Activated CD4-positive, alpha-beta T cell treated with anti-CD3 and anti-CD28 coated beads, Interleukin-2, amount 50 U/mL, for 1 hour (primary cell): ENCODE measurements at places on chromosomes 2 and 18.

DNA sequence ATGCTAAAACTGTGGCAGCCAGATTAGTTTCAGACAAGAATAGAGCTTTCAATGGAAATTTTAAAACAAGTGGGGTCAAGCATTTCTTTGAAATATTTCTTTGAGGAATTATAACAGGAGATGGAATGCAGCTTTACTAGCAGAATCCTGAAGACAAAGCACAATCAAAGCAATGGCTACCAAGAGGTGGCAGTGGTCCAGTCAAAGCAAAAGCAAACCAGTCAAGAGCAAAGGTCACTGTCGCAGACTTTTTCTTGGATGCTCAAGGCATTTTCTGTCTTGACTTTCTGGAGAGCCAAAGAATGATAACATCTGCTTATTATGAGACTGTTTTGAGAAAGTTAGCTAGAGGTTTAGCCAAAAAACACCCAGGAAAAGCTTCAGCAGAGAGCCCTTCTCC lies 351.2 kb upstream of the DLGAP1 start:
- DNase-seq = no peak

- no peak for DNase-seq
These were observed 14.4 kb downstream of the HYCC2 start for GRCh38 chr2:201057087-201057521.

DNA sequence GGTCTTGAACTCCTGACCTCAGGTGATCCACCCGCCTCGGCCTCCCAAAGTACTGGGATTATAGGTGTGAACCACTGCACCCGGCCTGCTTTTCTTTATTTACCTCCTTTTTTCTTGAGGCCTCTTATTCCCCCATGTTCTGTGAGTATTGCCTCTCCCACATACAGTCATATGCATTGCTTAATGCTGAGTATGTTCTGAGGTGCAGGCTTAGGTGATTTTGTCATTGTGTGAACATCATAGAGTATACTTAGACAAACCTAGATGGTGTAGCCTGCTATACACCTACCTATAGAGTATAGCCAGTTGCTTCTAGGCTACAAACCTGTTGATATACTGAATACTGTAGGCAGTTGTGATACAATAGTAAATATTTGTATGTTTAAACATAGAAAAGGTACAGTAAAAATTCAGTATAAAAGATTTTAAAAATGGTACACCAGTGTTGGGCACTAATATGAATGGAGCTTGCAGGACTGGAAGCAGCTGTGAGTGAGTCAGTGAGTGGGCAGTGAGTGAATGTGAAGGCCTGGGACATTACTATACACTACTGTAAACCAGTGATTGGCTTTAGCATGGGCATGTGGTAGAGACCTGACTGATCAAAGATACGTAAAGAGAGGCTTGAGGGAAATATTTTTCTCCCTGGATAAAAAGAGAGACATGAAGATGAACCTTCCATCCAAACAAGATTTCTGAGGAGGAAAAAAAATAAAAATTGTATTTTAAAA lies 17.6 kb downstream of the SLC39A10 start:
- no peak for DNase-seq

DNA sequence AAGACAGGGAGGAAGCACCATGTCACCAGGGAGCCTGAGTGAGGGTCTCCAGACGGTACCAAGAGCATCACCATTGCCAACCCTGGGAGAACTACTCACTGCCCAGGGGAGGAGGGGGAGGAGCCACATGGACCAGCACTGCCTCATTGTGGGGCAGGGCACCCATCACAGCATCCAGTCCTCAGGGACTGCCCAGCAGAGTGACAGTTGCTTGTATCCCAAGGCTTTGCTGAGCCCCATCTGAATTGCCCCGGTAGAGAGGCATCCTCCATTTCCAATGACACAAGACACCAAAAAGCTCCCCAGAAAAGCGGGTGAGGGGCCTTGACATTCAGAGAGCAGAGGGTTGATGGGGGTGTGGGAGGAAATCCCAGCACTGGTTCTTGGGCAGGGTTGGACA lies 6.8 kb upstream of the CIB4 start:
- no peak for DNase-seq

DNA sequence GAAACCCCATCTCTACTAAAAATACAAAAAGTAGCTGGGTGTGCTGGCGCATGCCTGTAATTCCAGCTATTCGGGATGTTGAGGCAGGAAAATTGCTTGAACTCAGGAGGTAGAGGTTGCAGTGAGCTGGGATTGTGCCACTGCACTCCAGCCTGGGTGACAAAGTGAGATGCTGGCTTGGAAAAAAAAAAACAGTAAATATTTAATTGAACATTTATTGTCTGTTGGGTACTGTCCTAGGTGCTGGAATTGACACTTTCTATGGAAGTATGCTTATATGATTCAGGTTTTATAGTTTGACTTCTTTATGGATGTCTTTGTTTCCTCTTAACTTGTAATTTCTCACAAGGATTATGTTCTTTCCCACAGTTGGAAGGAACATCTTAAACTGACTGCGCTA lies 633.1 kb upstream of the SETBP1 start:
- no peak for DNase-seq

GRCh38 chr2:53353135-53354114 lies 414.2 kb upstream of the CHAC2 start:
- DNase-seq = no peak

GRCh38 chr2:65142515-65142914 lies 12.6 kb upstream of the RAB1A start:
- DNase-seq = no peak

- no peak for DNase-seq
These were observed 75.7 kb downstream of the RBMS1 start for GRCh38 chr2:160417745-160418397.

- no peak for DNase-seq
These were observed 520 bp upstream of the CYP20A1 start for GRCh38 chr2:203238292-203238703.

GRCh38 chr2:64142741-64143168 lies 1.5 kb downstream of the PELI1 start:
- no peak for DNase-seq

GRCh38 chr2:148237911-148238310 lies 217.0 kb downstream of the MBD5 start:
- no peak for DNase-seq

DNA sequence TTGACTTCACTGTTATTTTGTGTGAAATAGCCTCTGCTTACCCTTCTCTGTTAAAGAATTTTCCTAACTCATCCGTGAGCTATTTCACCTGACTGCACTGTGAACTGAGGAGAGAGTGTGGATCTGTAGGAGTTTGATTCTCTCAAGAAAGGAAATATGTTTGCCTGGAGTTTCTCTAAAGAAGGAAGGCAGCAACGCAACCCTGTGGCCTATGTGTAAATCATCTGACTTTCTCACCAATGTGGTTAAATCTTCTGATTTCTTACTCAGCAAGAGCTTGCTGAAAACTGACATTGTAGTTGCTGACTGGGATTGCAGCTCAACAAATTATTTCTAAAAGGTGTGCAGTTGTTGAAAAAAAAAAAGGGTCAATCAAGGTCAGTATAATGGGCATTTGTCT lies 153.9 kb upstream of the PELI1 start:
- no peak for DNase-seq

DNA sequence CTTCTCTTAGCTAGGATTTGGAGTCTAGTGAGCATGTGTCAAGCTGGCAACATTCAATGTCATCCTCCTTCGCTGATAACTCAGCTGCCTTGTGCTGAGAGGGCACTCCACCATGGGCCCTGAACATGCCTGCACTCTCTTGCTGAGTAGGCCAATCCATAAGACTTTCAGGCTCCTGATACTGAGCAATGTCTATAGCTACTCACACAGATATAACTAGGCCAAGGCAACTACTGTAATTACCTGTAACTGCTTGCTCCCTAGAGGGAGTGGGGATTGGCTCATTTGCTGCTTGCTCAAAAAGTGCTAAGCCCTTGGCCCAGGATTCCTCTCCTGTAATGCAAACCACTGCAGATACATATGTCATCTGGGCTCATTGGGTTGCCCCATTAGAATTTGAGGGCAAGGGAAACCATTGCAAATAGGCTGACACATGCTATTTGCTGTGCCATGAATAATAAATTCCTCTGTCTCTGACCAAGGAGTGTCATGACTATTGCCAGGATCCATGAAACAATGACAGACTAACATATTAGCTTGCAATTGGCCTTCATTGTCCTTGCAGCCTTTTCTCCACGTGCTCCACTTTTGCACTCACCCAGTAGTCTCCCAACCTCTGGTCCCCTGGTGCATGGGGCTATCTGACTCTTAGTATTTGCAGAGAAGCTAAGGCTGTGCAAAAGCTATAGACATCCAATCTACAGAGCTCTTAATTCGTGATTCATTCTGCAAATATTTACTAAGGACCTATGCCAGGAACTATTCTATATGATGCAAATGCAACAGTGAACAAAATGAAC lies 36.9 kb upstream of the BMPR2 start:
- DNase-seq = no peak

GRCh38 chr18:46246101-46246500 lies 141.9 kb downstream of the HAUS1 start:
- no peak for DNase-seq

GRCh38 chr2:157233506-157233905 lies 24.0 kb upstream of the GALNT5 start:
- DNase-seq = no peak

DNA sequence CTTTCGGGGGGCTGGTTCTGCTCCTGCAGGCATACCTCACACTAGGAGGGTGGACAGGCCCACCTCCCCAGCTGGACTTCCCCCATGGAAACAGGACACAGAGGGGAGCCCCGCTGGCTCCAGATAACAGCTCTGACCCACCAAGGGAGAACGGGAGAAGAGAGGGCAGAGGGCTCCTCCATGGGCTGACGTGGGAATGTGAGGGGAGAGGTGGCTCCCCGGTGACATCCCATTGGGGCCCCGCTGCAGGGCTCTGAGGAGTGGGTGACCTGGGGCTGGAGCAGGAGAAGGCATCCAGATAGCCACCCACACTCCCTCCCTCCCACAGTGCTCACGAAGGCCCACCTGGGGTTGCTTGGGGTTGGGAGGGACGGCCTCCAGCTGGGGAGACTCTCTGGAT lies 45.9 kb downstream of the FBLN7 start:
- DNase-seq = no peak

- no peak for DNase-seq
These were observed 112.7 kb upstream of the REV1 start for GRCh38 chr2:99602476-99602875.

GRCh38 chr2:192007581-192008228 lies 160.8 kb upstream of the CAVIN2 start:
- no peak for DNase-seq

- no peak for DNase-seq
These were observed 90.4 kb upstream of the HAAO start for GRCh38 chr2:42882756-42883155.

GRCh38 chr2:121372082-121372481 lies 87.1 kb upstream of the TFCP2L1 start:
- DNase-seq = no peak

GRCh38 chr2:122163617-122164016 lies 408.2 kb downstream of the TSN start:
- DNase-seq = no peak

GRCh38 chr18:63063171-63063570 lies 256.4 kb downstream of the BCL2 start:
- no peak for DNase-seq

DNA sequence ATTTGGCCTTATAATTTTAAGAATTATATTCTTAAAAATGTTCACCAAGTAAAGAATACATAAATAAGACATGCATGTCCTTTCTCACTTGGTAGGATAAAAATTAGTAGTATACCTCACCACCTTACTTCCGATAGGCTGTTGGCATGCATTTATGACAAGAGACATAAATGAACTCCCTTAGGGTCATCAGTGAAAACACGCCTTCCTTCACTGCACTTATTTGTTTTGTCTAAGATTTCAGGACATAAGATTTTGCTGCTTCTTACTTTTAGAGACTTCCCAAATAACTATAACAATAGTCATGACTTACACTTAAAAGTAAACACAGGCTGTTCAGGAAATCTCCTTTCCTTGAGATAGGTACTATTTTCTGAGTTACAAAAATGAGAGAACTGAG lies 661.3 kb upstream of the CNTNAP5 start:
- DNase-seq = no peak

DNA sequence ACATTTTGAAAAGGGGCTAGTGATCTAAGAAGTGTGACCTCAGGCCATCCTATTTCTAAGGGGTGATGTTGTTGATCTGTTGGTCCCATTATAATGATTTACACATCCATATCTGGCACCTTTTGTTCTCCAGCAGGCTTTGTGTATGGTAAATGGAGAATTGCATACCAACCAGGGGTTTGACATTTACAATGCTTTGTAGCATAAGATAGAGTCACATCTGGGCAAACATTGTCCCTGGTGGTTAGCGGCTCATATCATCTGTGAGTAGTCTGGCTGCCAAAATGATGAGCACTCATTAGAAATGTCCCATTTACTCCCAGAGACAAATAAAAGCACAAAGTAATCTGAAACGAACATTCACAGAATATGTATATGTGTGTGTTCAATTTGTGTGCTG lies 1775.5 kb upstream of the CELF4 start:
- DNase-seq = no peak

DNA sequence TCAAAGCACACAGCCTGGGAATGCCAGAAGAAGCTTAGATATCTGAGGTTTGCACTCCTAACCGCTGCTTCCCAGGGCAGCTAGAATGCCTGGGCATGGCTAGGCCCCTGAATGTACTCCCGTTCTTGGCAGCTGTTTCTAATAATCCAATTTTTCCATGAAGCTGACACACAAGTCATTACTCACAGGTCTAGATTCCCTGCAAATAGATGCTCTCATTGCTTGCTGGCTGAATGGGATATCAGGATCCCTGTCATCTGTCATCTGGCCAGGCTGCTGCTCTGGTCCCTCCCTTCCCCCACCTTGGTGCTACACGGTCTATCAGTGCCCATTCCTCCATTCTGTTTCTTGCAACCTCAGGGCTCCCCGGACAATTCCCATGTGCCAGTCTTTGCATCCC lies 40.7 kb upstream of the TEX51 start:
- DNase-seq = no peak

GRCh38 chr2:177592397-177592796 lies 199.8 kb downstream of the AGPS start:
- DNase-seq = no peak

- no peak for DNase-seq
These were observed 83.2 kb downstream of the ASB1 start for GRCh38 chr2:238509903-238510302.
